ENCODE measurements at places on chromosomes 4 and X.
A peak's percentile ranks its signal among the peaks of the same experiment; 100 is the strongest.

- DNase-seq = no peak
Observed at GRCh38 chr4:138938366-138938690, 77.3 kb upstream of the NOCT start.

DNA sequence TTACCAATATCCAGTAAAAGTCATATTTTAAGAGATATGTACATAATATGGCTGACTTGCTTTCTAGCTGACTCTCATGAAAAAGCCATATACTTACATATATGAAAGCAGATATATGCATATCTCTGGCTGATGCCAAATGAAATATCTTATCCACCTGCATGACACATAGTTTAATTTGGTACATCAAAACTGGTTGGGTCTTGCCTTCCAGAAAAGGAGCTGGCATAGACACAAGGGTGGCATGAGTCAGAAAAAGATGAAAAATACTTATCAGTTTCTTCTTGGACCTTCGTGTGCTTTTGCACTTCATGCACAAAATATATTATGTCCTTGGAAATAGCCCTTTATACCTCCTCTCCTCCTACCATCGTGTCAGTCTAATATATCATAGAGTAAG, 32.1 kb downstream of the TIGD4 start:
- no peak for DNase-seq

DNA sequence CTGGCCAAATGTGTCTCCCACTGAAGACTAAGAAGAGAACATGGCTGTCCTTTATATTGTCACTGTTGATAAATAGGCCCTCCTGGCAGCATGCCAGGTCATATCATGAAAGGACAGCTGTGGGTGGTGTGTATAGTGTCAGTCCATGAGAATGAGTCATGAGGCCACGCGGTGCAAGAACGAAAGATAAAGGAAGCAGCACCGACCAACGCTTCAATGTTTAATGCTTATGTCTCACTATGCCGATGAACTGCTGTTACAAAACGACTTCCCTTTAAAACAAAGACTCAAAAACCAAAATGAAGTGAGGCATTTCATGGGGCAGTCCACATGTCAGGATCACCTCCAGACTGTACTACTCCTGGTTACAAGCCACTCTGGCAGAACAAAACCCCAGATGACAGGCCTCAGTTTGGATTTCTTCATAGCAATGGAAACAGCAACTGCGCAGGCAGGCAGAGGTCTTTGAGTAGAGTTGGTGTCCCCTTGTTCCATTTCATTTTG, 5.2 kb upstream of the TCEANC start:
- DNase-seq = peak; percentile 52

DNA sequence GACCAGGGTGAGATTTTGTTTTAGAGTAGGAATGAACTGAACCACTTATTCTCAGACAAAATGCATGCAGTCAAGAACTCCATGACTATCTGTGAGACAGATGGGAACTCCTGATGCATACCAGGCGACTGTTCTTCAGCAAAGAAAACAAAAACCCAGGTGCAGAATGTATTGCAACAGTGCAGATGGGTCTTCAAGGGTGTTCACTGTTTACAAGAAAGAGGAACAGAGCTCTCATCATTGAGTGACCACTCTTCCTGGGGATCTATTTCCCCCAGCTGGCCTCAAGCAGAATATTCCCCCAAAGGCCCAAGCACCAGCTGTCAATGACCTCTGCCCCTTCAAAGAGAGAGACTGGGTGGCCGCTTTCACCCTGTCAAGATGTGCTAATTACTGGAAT, 39.7 kb upstream of the BMP3 start:
- no peak for DNase-seq

GRCh38 chr4:186942758-186943377, 219.2 kb upstream of the FAT1 start:
- DNase-seq = no peak

Data from activated T-helper 9 cell treated with anti-CD3 and anti-CD28 coated beads, Interleukin-2, amount 50 U/mL, for 16 hours (primary cell).